G401 (cell line): ENCODE measurements at places on chromosomes 4 and X. TPM values are rescaled to one million over a fixed set of nuclear protein-coding genes. Genes with fewer than 3 reads are reported as not detected.

The MAGEE1 gene
- 1.5 and 1.6 TPM in 2 replicates for total RNA-seq

The CDKL2 gene
- not detected in 2 replicates for total RNA-seq

- DNase-seq = no peak
Measured at GRCh38 chrX:25544641-25545040, 528.9 kb upstream of the ARX start.

DNA sequence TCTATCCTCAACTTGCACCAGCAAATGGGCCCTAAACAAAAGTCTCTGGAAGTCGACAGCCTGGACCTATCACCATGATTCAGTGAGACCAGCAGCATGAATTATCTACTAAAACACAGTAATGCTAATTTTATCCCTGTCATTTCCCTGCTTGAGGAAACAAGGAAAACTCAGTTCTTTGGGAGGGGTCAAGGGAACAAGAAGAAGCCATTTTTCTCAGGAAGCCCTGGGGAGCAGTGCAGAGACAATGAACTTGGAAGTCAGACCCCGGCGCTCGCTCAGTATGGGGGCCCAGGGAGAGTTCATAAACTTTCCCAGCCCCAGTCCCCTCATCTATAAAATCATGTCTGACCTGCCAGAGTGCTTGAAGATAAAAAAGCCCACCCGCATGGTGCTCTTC lies 50.4 kb downstream of the DCTD start:
- DNase-seq = no peak

The KIT gene
- total RNA-seq = not detected in 2 replicates

GRCh38 chr4:80343887-80344286 lies 8.4 kb downstream of the CFAP299 start:
- no peak for DNase-seq

The MGARP gene
- total RNA-seq = not detected in 2 replicates

GRCh38 chr4:80239480-80240150 lies 26.8 kb upstream of the FGF5 start:
- no peak for DNase-seq

GRCh38 chr4:74437866-74438265 lies 7.1 kb upstream of the AREG start:
- DNase-seq = no peak
